Tibial nerve (tissue), 4 donors: ENCODE measurements at places on chromosomes 4 and X. TPM values are rescaled to one million over a fixed set of nuclear protein-coding genes. Genes with fewer than 3 reads are reported as not detected.

GRCh38 chr4:55859711-55860110, 6.3 kb downstream of the EXOC1 start:
- H3K4me3 ChIP-seq, result no peak overlapping the region
- no peak for DNase-seq
- peaks cover under 1% of the 10 kb centered on the region for H3K4me1 ChIP-seq
- no peaks in the 10 kb centered on the region for H3K27me3 ChIP-seq
- peaks cover 59% of the 10 kb centered on the region for H3K36me3 ChIP-seq

DNA sequence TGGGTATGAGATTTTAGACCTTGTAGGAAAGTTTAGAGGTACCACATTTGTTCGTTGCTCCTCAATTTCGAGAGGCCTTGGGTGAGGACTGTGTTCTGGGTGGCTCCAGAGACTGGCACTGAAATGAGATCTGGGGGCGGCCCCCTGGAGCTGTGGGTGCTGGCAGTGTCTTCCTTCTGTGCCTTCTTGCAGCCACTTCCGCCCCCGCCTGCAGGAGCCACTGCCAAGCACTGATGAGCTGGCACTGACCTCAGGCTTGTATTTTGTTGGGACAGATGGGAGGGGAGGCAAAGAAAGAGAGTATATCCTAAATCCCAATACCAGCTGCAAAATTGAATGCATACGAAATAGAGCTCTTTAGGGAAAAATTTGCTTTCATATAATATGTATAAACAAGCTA, 64.5 kb upstream of the CLDN34 start:
- no peak overlapping the region for H3K27ac ChIP-seq
- no peaks in the 10 kb centered on the region for H3K4me1 ChIP-seq
- H3K27me3 ChIP-seq, result no peaks in the 10 kb centered on the region
- H3K4me3 ChIP-seq, result no peak overlapping the region

The AMELX gene
- total RNA-seq, result not detected

DNA sequence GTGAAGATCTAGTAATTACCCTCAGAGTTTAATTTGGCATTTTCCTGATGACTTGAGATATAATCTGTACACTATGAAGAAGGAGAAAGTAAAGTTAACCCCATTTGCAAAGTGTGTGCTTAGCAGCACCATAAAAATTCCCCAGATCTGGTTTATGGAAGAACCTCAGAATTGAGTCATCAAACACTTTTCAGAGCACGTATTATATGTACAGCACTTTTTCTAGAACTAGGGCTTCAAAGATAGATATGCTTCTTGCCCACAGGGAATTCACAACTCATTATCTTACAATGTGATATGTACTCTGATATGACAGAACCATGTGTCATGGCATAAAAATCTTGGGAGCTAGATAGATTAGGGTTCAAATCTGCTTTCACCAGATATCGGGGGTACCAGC, 150.9 kb downstream of the SLC10A7 start:
- DNase-seq, result no peak
- no peak overlapping the region for H3K4me3 ChIP-seq
- no peaks in the 10 kb centered on the region for H3K36me3 ChIP-seq
- H3K27me3 ChIP-seq, result no peaks in the 10 kb centered on the region
- no peak overlapping the region for H3K27ac ChIP-seq

The REPS2 gene
- 10.4 TPM for total RNA-seq

- no peak for DNase-seq
- H3K4me1 ChIP-seq, result peaks cover 19% of the 10 kb centered on the region
- H3K27me3 ChIP-seq, result no peaks in the 10 kb centered on the region
Observed at GRCh38 chr4:4289597-4289940, 385 bp downstream of the LYAR start.

- peak; percentile 89 for DNase-seq
- no peaks in the 10 kb centered on the region for H3K27me3 ChIP-seq
- peak within 1 kb of the TSS; percentile 69 for H3K27ac ChIP-seq
- H3K4me3 ChIP-seq, result peak within 1 kb of the TSS; percentile 84
- H3K4me1 ChIP-seq, result peaks cover 17% of the 10 kb centered on the region
- H3K36me3 ChIP-seq, result no peaks in the 10 kb centered on the region
Observed at GRCh38 chr4:20700007-20700761, at the start of gene PACRGL. PACRGL (plus strand) TSS chr4:20700458; CDS start chr4:20704482, 4,024 bp downstream.

The DCAF12L1 gene
- total RNA-seq, result not detected

DNA sequence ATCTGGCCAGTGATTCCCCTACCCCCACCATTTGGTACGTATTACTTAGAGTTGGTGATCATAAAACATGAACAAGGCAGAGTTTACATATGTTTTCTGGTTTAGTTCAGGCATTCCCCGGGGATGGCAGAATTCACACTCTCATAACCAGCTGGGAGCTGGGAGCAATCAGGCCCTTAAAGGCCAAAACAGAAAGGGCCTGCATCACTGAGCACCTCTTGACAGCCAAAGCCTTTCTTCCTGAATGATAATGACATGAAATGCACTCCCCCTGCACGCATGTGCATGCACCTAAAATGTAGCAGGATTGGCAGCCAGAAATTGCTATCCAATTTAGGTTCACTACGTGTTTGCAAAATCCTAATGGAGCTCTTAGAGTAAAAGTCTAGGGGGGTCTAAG, 235.4 kb downstream of the GPC3 start:
- peaks cover 3% of the 10 kb centered on the region for H3K27me3 ChIP-seq
- DNase-seq, result no peak
- H3K36me3 ChIP-seq, result no peaks in the 10 kb centered on the region
- H3K4me3 ChIP-seq, result no peak overlapping the region
- no peaks in the 10 kb centered on the region for H3K4me1 ChIP-seq
